ENCODE measurements at places on chromosomes 3 and 15. TPM values are rescaled to one million over a fixed set of nuclear protein-coding genes. Genes with fewer than 3 reads are reported as not detected.

DNA sequence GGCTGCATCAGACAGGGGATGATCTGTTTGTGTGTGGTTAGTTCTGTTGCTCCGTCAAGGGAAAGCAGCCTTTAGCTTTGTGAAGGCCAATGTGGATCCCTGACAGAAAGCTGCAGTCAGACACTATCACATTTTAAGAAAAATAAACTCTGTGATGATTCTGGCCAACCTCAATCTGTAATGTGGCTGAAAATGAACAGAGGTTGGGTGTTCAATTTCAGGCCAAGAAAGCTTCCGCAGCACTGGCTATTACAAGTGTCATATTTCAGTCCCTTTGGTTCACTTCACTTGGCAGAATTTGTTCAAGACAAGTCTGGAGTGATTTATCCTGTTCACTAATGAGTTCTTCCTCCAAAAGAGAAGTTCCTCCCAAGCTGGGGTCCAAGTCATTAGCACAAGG is 571.8 kb upstream of the IL12A start:
- H3K4me1 ChIP-seq, result no peaks in the 10 kb centered on the region
- no peak overlapping the region for H3K27ac ChIP-seq
- H3K4me3 ChIP-seq, result no peak overlapping the region
- no peaks in the 10 kb centered on the region for H3K36me3 ChIP-seq
- DNase-seq, result no peak

DNA sequence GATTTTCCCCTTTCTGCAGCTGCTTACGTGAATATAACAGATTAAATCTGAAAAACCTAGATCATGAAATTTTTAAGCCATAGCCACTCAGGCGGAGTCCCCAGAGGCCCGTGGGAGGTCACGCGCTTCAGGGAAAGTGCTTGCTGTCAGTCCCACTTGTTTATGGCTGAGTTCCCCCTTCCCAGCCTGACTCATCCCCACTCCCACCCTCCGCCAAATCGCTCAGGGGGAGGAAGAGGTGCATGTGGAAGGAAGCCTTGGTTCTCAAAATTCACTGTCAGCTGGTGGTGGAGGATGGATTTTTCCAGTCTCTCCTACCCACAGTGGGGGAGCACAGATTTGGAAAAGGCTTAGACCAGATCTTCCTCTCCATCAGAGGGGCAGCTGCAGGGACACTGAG is 67.4 kb downstream of the CORO2B start:
- H3K36me3 ChIP-seq, result no peaks in the 10 kb centered on the region
- no peaks in the 10 kb centered on the region for H3K27me3 ChIP-seq
- DNase-seq, result no peak
- H3K27ac ChIP-seq, result no peak overlapping the region

DNA sequence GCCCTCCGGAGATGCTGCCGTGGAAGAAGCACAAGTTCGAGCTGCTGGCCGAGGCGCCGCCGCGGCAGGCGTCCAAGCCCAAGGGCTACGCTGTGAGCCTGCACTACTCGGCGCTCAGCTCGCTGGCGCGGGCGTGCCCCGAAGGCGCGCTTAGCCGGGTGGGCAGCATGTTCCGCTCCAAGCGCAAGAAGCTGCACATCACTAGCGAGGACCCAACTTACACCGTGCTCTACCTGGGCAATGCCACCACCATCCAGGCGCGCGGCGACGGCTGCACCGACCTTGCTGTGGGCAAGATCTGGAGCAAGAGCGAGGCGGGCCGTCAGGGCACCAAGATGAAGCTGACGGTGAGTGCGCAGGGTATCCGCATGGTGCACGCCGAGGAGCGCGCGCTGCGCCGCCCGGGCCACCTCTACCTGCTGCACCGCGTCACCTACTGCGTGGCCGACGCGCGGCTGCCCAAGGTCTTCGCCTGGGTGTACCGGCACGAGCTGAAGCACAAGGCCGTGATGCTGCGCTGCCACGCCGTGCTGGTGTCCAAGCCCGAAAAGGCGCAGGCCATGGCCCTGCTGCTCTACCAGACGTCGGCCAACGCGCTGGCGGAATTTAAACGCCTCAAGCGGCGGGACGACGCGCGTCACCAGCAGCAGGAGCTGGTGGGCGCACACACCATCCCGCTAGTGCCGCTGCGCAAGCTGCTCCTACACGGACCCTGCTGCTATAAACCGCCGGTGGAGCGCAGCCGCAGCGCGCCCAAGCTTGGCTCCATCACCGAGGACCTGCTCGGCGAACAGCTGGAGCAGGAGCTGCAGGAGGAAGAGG is 1.3 kb downstream of the FAM43A start:
- H3K4me3 ChIP-seq, result peak overlapping the region; percentile 90
- H3K27ac ChIP-seq, result peak overlapping the region; percentile 69
- peak; percentile 24 for DNase-seq
- peaks cover 59% of the 10 kb centered on the region for H3K4me1 ChIP-seq

- H3K36me3 ChIP-seq, result no peaks in the 10 kb centered on the region
- H3K4me3 ChIP-seq, result no peak overlapping the region
- no peak overlapping the region for H3K27ac ChIP-seq
- H3K27me3 ChIP-seq, result peaks cover 4% of the 10 kb centered on the region
These were observed 650 bp upstream of the MORC1 start for GRCh38 chr3:109118584-109118983.

Gene UROC1
- total RNA-seq, result not detected
